ENCODE measurements at places on chromosomes 7 and 10.

- no peak for DNase-seq
These were observed 191.1 kb downstream of the ZNF438 start for GRCh38 chr10:30840395-30841050.

DNA sequence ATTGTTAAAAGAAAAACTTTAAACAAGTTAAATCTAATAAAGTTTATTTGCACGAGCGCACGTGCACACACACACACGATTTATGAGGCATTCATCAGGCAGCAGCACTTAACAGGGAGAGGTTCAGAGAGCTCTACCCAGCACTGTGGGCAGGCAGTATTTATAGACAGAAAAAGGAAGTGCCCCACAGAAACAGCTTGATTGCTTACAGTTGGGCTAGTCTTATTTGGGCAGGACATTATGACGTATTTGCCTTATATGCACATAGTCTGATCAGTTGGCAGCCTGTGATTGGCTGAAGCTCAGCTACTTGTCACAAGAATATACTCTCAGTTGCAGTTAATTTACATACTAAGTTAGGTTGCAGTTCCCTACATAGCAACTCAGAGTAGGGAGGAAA is 1.2 kb upstream of the SDHAF3 start:
- DNase-seq, result no peak

- no peak for DNase-seq
These were observed 15.5 kb upstream of the TMEM120A start for GRCh38 chr7:76009672-76010600.

DNA sequence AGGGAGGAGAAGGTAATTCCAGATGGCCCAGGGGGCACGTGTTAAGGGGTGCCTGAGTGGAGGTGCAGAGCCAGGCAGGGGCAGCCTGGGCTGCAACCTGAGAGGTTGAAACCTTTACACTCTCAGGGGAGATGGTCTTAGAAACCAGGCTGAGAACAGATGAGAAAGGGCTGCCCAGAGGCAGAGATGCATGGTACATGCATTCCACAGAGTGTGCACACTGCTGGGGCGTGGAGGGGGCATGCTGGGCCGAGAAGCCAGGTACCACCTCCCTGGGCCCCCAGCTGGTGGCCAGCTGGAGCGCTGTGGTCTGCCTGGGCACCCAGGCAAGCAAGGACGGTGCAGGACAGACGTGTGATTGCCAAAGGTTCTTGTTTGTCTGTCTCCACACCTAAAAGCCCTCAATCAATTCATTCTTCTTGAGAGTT is 14.1 kb upstream of the CSGALNACT2 start:
- DNase-seq, result no peak
